Fibroblast of skin of left biceps (primary cell): ENCODE measurements at places on chromosomes 5 and 9.

GRCh38 chr5:1555808-1556731 is 32.3 kb upstream of the LPCAT1 start:
- DNase-seq = no peak

DNA sequence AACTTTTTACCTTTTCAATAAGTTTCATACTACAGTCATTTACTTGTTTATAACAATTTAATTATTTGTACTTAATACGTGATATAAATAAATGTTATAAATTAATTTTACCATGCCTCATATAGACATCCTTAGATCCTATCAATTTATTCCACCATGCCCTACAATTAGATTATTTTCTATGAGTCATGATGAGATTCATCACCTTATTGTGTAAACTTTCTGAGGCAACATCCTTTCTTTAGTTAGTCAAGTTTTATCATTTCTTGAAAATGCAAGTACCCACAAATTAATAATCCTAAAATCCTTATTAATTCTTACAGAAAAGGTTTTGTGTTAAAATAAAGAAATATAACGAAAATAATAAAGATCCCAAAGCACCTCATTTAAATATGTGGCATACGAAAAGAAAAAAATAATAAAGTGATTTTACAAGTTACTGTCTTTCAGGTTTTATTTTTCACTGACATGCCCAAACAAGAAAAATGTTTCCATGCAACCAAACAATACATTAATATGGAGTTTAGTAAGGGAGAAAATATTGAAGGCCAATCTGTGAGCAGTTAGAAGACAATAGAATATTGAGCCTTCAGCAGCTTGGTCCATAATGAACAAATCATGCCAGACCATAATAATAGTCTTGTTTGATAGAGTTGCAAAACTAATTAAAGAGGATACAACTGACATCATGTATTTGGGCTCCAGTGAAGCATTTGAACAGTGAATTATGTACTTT is 188.7 kb upstream of the MRPS30 start:
- no peak for DNase-seq

GRCh38 chr5:128376577-128376976 is 161.5 kb downstream of the FBN2 start:
- peak; percentile 12 for DNase-seq

GRCh38 chr5:158506648-158507047 is 593.1 kb downstream of the EBF1 start:
- no peak for DNase-seq

DNA sequence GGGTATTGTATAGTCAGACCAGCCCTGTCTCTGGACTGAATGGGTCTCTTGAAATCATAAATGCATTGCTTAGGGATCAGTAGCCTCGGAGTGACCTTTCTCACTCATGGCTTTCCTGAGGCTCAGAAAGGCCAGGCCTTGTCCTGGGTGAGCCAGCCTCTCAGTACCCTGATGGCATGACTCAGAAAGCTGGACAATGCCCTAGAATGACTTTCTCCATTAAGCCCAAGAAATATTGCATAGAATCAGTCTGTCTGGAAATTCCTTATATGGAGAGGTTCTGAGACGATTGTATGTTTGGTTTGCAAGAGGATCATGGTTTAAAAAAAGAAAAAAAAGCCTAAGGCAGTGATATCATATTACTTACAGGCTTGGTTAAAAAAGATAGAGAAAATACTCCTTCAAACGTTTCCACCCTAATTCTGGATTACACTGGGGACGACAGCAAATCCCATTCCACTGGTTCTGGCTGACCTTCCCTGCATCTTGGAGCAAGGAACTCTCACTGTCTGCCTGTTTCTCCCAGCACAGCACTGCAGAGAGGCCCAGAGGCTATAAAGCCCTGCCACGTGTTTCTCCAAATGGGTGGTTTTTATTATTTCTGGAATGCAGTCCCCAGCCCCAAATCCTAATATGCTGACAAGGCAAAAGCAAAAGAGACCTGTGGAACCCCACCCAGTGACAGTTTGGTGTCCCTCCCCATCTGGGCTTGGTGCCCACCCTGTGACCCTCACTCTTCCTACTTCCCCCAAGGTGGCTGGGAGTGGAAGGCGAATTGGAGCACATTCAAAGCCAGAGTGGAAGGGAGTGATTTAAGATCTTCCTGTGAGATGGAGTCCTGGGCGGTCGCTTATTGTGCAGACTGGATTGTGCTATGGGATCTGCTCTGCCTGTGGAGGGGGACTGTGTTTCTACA is 34.4 kb downstream of the MAP1B start:
- DNase-seq = peak; percentile 79

- DNase-seq = no peak
Measured at GRCh38 chr5:114056185-114056538, 305.7 kb upstream of the KCNN2 start.

DNA sequence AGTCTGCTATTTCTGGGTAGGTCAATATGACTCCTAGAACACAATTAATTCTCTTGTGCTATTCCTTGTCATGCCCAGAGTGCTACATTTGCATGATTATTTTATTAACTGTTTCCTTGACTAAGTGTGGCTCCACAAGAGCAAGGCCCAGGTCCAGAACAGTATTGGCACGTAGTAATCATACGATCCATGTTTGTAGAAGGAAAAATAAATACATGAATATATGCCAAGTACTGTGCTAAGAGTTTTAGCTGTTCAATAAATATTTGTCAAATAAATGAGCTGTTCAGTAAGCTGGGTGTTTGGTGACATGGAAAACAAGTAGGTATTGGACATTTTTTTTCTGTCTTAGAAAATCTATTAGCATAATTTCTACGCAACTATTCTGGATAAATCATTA is 995.9 kb downstream of the MAT2B start:
- DNase-seq = no peak

DNA sequence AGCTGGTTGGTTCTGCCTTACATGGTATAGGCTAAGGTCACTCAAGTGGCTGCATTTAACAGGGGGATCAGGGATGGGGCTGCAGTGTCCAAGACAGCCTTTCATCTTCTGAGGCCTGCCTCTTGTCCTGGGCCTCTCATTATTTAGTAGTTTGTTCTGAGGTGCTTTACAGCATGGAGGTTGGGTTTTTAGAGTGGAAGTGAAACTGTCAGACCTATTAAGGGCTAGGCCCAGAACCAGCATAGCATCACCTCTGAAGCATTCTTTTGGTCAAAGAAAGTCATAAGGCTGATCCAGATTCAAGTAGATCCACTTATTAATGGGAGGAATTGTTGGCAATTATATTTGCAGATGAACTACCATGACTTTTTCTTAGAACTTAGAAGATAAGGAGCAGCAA is 146.0 kb upstream of the NMUR2 start:
- no peak for DNase-seq

DNA sequence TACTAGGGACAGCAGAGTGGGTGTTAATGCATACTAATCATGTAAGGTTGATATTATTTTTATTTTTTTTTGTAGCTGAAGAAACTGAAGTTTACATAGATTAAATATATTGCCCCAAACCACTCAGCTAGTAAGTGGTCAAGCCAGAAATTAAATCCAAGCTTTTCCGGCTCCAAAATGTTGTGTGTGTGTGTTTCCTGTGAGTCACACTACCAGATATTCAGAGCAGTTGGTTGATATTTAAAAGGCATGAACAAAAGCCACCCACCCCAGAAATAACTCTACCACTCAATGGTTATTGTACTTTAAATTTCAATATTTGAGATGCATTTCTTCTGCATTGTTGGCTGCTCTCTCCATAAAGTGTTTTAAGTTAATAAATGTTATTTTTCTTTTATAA is 29.5 kb downstream of the KCNN2 start:
- no peak for DNase-seq

DNA sequence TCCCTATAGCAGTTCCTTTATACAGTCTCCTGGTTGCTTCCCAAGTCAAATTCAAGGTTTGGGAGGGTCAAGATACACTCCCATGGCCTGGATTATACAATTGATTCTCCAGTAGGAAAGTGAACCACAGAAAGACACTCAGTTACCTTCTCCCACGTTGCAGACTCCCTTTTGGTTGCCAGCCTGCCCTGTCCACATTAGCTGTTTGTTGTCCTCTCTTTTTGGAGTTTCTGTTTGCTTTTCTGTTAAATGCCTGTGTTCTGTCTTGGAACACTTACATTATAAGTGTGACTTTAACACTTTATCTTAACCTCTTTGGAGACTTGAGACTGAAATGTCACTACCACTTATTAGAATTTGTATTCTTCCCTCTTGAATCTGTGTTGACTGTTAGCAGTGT is 30.3 kb downstream of the COMMD10 start:
- no peak for DNase-seq

GRCh38 chr9:134536101-134536900 is 105.3 kb upstream of the COL5A1 start:
- peak; percentile 53 for DNase-seq

- no peak for DNase-seq
Measured at GRCh38 chr5:173458828-173459609, 130.8 kb upstream of the STC2 start.

DNA sequence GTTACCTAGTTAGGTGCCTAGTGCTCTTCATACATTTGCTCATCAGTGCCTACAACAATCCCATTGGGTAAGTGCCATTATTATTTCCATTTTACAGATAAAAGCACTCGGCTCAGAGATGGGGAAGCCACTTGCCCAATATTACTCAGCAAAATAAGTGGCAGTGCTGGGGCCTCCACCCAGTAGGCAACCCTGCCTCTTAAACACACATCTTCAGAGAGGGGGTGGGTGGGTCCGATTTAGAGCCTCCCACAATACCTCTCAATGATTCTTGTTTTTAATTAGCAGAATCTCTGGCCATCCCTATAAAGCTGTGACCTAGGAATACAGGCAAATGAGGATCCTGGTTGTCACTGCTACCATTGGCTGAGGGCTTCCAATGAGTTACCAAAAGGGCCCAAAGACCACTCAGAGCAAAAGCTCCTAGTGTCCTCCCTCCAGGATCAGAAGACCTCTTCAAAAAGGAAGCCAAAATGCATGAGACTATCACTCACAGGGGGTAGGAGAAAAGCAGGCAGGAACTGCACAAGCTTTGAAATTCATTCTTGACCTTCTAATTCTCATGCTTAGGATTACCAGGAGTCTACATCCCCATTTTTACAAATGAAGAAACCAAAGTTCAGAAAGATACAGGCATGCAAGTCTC is 36.1 kb upstream of the UBE2D2 start:
- DNase-seq = no peak

DNA sequence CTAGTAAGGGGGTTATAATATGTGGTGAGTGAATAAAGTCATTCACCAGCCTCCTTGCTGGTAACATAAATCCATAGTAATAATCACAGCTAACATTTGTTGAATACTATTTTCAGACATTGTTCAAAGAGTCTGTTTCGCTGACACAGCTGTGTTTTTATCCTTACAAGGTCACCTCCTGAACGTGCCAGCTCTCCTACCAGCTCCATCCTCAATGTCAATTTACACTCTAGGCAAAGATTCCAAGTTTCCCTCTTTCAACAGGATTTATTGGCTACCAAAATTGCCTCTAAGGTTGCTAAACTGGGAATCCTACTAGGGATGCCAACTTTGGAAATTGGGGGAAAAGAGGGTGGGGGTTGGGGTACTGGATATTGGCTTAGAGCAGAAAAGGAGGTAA is 30.7 kb upstream of the SMC5 start:
- no peak for DNase-seq

DNA sequence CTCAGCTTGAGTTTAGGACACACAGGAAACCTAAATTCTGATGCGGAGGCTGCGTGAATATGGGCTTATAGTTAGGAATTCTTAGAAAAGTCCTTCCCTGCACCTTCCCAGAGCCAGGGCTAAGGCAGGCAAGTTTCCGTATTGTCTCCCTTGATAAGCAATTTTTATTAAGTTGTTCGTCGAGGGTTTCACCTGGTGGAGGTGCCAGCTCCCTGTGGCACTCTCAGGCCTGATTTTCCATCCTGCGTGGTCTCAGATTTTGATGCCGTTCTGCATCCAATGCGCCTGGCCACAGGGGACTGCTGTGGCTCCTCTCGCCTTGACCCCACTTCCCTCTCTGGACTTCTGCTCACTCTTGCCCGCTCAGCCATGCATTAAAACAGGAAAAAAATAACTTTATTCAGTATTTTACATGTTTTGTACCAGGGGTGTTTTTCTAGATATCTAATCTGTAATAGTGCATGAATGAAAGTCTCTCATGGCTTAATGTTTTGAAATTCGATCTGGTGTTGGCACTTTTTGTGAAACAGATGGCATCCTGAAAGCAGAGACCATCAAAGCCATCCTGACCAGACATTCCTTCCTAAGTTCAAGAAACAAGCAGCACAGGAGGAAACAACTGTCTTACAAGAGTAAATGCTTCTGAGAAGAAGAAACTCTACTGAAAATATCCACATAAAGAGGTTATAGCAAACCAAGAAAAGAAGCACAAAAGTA is 50.7 kb downstream of the TRIP13 start:
- DNase-seq = no peak

GRCh38 chr9:95351051-95351450 is 33.5 kb upstream of the FANCC start:
- no peak for DNase-seq

DNA sequence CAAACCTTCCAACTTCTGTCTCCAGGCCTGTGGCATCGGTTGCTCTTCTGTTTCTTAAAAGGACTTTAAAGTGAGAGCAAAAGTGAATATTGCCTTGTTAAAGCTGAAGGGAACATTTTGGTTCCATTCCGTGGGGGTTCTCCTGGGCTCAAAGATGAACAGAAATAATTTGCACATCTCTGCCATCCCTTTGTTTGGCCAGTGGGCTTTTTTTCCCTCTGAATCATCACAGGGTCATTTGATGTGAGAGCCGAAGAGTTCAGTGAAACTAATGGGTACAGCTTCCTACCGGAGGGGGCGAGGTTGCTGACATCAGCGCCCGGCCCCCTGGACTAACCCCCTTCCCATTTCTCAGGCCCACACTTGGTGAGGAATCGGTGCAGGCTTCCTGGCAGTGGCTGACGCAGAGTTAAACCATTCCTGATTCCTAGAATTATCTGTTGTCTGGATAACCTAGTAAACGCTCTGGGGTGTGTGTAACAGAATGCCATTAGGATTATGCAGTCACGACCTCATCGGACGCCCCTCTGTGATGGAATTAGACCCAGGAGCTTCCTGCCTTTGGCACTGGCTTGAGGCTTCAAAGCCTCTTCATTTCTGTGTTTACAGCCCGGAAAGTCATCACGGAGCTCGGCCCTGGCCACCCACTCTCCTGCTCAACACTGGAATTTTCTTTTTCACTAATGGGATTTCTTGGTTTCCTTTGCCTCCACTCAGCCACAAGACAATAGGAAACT is 61.6 kb upstream of the RPL26L1 start:
- DNase-seq = peak; percentile 80

DNA sequence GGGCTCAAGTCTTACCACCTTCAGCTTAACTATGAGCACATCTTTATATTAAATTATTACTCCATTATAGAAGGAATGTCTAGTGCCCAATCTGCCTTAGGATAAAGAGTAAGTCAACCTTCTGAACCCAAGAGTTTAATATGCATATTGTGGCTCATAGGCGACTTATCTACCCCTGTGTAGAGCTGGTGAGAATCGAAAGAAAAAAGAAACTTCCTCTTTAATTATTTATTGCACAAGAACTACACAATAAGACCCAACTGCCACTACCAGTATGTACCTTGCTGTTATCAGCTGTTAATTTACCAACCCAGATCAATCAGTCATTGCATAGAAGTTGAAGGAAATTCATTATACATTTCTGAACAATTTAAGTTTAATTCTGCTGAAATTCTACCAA is 329.1 kb upstream of the SLC24A2 start:
- DNase-seq = no peak

- no peak for DNase-seq
Measured at GRCh38 chr5:72599519-72600370, 92.5 kb upstream of the ZNF366 start.

GRCh38 chr9:78046112-78046511 is 14.5 kb upstream of the GNAQ start:
- no peak for DNase-seq
